T-helper 22 cell (primary cell): ENCODE measurements at places on chromosomes 3 and 15.

DNA sequence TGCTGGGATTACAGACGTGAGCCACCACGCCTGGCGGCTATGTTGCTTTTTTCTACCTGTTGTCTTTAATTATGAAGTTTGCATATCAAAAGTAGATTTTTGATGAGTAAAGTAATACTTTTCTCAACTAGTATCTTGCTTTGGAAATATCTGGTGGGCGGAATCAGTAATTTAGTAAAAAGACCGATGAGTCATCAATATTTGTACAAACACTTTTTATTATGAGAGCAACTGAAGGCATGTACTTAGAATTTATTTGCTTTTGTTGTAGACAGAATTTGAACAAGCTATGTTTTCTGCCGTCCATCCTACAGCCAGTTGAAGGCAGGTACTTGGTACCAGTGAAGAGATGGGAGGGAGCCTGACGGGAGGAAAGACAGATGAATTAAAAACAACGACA lies 164.7 kb downstream of the ADAMTSL3 start:
- no peak for DNase-seq

DNA sequence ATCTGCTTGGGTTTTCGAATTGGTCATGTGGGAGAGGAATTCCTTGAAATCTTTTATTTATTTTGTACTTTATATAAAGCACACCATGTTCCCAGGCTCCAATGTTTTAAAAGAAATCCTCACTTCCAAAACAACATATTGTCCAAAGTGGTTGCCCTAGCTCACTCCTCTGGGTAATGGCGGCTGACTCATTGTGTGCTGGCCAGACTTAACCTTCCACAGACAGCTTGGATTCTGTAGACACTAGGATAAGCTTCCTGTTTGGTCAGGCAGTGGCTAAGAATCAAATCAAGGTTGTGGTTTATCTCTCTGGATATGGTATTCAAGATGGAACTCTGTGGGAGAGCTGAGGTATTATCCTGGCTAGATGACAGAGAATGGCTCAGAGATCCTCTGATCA lies 55.8 kb upstream of the FAM98B start:
- DNase-seq = no peak

DNA sequence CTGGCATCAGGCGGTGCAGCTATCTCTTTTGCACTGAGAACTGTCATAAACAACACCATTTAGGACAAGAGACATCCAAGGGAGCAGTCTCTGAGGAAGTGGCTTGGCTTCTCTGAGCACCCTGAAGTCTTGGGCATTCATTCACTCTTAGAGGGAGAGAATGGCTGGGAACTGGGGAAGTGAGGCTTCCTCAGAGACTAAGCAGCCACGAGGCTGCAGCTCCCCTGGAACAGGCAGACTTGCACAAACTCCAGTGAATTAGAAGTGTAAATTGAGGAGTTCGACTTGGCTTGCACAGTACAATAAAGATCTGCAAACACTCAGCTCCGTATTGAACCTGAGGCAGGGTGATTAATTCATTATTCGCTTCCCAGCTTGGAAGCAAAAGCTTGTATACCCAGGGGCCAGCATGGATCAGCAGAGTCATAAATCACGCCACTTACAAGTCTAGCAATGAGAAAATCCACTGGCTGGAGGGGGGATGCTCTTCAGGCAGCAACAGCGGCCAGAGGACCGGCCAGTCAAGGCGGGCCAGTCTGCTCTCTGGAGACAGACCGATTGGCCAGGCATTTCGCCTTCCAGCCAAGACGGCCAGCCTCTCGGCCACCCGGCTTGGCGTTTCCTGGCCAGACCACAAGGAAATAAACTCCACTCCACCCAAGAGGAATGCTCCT lies 118.8 kb upstream of the ADPGK start:
- DNase-seq = no peak

GRCh38 chr3:13866041-13866965 lies 13.6 kb downstream of the WNT7A start:
- peak; percentile 58 for DNase-seq

GRCh38 chr15:63107895-63108546 lies 13.6 kb upstream of the LACTB start:
- no peak for DNase-seq

DNA sequence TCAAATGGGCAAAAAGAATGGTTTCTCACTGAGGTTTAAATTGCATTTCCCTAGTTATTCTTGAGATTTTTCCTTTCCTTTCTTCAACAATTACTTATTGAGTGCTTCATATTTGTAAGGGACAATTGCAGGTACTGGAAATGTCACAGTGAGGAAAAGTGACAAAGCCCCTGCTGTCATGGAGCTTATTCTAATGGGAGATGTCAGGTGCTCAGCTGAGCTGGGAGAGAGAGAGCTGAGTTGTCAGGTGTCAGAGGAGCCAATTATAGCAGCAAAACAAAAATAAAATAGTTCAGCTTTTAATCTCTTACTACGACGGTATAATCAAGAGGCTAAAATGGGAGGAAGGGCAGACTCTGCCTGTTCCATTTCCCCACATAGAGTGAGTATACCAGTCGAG lies 42.0 kb downstream of the CD86 start:
- no peak for DNase-seq

DNA sequence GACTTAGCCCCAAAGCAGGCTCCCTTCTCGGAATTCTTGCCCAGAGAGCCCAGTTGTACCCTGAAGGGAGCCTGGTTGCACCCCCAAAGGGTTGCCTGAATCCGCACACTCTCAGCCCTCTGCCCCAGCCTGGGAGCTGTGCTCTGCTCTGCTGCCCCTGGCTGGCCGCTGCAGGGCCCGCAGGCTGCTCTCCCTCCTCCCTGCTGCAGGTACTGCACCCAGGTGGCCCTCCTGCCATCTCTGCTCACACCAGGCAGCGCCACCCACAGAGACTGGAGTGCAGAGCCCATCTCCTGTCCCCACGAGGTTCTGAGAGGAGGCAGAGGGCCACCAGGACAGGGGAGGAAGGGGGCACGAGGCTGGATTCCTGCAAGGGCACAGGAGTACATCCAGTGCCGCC lies 134.2 kb upstream of the NSMCE3 start:
- no peak for DNase-seq
